ENCODE measurements at places on chromosomes 2 and 18.

DNA sequence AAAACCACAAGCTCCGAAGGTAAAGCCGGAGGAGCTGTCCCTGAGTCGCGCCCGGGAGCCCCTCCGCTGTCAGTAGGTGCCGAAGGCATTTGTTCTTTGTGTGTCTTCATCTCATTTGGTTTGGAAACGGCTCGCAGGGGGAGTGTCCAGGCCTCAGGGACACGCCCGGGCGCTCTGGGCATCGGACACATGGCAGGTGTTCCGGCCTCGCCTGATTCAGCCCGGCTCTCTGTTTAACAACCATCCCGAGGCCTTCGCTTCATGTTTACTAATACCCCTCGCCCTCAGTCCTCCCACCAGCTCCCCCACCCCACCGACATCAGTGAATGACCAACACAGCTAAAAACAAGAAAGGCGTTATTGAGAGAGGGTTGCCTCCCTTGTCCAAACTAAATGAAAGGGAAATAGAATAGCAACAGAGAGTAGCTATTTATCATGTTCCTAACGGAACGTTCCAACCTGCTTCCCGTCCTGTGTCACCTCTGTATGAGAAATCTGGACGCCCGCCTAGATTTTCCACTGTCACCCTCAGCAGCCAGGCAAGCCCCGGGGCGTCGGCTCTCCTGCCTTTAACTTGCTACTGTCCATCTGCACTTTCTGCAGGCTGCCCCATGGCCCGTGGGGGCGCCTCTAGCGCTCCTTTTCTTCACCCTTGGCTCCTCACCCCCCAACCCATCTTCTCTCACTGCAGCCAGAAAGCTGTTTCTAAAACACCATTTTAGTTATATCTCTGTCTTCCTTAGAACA lies 73.9 kb downstream of the MYCN start:
- no peak for DNase-seq

DNA sequence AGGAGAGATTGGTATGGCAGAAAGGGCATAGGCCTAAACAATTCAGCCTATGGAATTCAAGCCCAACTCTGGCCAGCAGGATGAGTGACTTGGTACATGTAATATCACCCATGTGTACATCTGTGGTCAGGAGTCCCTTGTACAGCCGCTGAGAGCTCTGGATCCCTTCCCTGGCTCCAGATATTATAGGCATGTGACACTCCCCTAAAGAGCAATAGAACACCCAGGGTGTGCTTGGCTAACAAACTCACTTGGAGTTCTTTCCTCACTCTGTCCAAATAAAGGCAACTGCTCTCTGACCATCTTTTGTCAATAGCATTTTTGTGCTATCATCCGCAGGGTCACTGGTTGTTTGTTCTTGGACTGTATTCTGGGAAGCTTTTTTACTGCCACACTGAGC lies 197.4 kb upstream of the NCKAP5 start:
- no peak for DNase-seq

GRCh38 chr2:70986499-70987189 lies 8.0 kb downstream of the TEX261 start:
- DNase-seq, result no peak

- DNase-seq, result no peak
These were observed 790.4 kb downstream of the EPHA4 start for GRCh38 chr2:220781622-220782241.

- DNase-seq, result no peak
These were observed 26.4 kb downstream of the KCNIP3 start for GRCh38 chr2:95323347-95324155.

GRCh38 chr2:220147161-220148038 lies 520.0 kb downstream of the SLC4A3 start:
- DNase-seq, result no peak

DNA sequence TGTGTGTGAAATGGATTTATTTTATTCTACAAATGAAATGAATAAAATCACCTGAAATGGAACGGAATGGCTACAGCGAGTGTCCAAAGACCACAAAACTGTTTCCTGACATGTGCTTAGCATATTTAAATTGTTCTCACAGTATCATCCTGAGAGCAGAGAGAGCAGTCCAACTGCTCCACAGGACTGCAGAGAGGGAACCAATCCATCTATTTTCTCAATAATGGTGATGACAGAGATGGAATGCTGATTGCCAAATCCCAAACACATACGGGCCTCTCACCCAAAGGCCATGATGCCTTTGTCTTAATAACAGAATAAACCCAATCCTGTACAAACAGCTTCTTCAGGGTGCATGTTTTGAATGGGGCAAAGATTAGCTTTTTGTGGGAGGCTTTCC lies 41.1 kb downstream of the STAT1 start:
- DNase-seq, result no peak

DNA sequence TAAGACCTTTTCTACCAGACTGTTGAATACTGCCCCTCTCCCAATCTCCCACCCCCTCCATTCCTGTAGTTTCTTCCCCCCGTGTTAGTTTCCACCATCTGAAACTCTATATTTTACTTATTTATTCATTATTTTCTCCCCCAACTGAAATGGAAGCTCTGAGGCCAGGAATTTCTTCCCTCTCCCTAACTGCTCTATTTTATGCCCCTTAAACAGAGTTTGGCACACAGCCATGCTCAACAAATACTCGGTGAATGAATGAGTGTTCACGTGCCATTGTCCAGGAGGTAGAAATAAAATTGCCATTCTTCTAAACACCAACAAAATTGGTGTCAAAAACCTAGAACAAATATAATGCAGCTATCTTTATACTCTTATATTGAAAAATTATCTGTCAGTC lies 5.6 kb downstream of the ITGB1BP1 start:
- DNase-seq, result no peak

DNA sequence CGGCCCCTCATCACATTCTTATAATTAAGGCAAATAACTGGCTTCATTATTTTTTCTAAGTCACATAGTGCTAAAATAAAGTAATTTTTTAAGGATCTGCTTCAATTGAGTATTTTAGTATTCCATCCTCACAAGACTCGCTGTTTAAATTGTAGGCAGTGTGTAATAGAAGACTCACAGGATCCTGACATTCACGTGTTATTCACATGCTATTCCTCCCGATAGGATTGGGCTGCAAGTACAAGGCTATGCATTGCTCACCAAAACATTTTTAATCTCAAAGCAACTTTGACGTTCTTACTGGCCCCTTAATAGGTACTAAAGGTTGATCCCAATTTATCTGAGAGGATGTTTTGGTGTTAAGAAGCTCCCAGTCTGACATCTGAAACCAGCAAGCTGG lies 127.6 kb upstream of the L3MBTL4 start:
- no peak for DNase-seq

DNA sequence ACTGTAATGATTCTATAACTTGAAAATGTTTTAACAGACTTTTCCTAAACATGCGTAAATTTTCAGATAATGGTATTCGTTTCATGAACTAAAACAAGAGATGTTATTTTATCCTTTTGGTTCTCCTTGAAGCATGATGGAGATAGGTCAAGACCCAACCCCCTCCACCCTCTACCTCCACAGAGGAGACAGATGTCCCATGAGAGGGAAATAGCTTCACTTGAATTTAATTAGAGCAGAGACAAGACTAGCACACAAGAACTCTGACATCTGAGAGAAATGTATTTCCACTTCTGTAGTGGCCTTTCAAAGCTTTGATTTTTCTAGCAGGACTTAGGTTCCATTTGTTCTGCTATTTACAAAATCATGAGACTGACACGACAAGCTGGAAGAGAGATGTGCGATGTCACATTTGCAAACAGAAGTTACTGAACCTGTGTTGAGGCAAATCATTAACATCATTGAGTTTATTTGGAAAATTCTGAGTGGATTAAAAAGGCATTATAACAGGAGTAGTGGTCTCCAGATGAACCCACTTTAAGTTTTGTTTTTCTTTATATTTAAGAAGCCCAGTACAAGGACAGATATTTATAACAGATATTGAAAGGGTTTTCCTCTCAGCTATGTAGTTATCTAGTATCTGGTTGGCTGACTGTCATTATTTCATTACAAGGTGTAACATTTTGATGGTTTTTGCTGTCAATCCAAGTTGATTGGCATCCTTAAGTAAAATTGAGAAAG lies 276.2 kb downstream of the ASXL3 start:
- DNase-seq, result no peak

DNA sequence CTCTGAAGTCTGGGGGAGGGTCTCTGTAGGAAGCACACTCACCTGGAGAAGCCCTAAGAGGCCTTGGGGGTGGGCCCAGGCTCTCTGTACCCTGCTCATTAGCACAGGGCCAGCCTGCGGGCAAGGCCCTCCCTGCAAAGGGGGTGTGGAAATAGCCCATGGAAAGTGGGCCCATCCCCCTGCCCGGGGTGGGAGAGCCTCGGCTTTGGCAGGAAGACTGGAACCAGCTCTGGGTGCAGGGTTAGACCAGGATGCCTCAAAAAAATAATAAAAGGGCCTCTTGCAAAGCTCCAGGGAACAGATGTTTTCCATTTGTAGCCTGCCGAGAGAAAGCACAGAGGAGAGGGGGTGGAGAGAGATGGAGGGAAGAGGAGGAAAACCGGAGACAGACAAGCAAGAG lies 98.7 kb downstream of the STPG4 start:
- DNase-seq, result no peak

- DNase-seq, result no peak
These were observed 49.8 kb upstream of the TNP1 start for GRCh38 chr2:216909541-216910210.

DNA sequence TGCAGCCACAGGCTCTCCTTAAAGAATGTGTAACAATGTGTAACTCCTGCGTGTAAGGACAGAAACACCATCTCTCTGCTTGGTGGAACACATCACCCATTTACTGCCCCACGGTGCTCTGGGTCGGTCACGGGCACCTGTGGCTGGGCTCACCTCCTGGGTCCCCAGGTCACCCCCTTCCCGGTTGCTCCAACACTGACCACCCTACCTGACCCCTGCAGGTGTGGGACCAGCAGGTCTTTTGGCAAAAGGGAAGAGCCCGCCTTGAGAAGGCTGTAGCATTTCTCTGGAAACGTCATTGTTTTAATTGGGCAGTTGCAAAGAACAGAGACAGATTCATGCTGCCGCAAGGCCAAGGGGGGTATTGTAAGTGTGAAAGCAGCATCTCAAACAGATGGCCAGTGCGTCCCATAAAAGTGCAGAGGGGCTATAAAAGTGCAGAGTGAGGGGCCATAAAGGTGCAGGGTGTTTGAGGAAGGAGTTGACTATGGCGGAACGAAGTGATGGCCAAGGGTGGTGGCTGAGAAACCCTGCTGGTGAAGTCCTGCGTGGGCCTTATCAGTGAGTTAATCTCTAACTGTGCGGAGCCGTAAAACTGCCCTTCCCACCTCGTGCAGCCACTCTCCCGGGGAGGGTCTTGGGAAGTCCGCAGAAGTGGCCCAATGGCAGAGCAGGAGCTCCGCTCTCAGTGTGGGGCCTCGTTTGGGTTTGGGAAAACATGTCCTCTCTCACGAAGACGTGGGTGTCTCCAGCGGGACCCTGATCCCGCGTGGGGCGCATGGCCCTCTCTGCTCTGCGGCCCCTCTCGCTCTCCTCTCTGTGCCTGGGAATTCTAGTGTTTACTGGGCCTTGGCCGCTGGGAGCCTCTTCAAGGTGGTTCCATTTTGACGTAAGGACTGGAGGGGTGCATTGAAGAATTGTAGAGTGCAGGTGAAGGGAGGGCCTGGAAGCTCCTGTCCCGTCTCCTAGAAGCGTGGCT lies 13.7 kb upstream of the NEU4 start:
- no peak for DNase-seq

GRCh38 chr2:95059656-95060370 lies 34.3 kb downstream of the MAL start:
- no peak for DNase-seq

- no peak for DNase-seq
These were observed 12.3 kb downstream of the MALL start for GRCh38 chr2:110103061-110103961.

- DNase-seq, result no peak
These were observed 53.2 kb downstream of the EEF1B2 start for GRCh38 chr2:206212673-206213513.

DNA sequence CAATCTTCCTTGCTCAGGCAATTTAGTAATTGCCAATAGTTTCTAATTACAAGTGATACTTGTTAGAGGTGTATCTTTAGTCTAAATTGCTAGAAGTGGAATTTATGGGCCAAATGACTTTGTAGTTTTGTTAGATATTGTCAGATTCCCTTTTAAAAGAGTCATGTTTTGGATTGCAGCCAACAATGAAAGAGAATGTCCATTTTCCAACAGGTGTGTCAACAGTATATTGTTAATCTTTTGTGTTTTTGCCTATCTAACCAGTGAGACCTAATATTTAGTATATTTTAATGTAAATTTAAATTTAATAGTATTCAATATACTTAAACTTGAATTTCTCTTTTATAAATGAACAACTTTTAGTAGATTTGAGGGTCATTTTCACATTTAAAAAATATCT lies 259.4 kb upstream of the ETAA1 start:
- DNase-seq, result no peak

GRCh38 chr2:228819701-228820100 lies 451.4 kb downstream of the PID1 start:
- DNase-seq, result no peak

DNA sequence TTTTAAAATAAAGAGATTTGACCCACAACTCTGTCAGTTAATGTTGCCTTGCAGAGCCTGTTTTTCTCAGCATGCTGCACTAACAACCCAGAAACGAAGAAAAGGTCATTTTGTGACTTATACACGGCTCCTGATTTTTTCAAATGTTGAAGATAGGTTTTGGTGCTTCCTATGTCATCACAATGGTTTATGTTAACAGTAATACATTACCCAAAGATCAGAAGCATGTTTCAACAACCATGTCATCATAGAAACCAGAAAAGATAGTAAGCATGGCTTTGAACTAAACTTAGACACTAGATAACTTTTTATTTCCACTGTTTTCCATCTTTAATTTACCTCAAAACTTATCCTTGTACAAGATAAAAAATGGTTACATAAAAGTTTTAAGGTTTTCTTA lies 10.1 kb downstream of the BAZ2B start:
- DNase-seq, result no peak

- no peak for DNase-seq
These were observed 35.9 kb upstream of the TFPI start for GRCh38 chr2:187590175-187590574.

- DNase-seq, result no peak
These were observed 225.5 kb upstream of the RBMS1 start for GRCh38 chr2:160719116-160719515.

All from activated CD4-positive, alpha-beta T cell treated with anti-CD3 and anti-CD28 coated beads for 4 hours (primary cell).